NCI-H446 (cell line): ENCODE measurements at places on chromosomes 1 and 21.

- DNase-seq: no peak
Measured at GRCh38 chr1:237411621-237412020, 369.6 kb downstream of the RYR2 start.

DNA sequence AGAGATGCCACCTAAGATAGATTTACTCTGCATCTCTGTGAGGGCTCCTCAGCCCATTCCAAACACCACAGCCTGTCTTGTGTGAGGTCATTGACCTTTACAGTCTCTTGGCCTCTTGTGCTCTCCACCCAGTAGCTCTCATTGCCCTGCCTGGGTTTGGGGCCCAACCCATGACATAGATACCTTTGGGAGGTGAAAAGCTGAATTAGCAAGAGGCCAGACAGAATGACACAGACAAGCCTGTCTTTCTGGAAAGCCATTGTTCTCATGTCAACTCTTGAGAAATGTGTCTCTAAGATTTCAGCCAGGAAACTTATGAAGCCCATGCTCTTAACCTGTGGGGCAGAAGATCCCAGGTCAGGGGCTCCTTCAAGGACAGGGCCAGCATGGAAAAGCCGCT, 18.4 kb upstream of the F3 start:
- no peak for DNase-seq

DNA sequence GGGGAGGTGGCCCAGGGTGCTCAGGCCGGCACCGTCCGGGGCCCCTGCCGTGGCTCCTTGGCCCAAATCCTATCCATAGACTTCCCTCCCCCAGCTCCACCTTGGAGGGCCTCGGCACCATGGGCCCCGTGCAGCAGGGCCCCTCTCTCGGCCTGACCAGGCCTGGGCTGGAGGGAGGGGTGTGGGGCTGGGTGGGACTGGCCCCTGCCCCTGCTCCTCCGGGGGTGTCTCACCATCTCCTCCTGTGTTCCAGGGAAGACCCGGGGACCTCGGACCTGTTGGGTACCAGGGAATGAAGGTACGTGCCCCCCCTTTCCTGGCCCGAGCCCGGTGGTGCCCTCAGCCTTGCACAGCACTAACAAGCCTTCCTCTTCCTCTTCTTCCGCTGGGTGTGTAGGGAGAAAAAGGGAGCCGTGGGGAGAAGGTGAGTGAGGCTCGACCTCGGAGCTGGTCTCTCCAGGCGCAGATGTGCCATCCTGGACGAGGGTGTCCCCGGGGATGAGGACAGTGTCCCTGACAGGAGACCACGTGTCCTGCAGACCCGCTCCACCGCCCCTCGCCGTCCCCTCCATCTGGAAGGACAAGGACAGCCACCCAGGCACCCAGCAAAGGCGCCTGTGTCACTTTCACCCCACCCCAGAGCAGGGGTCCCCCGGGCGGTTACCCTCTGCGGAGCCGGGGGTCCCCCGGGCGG, 7.9 kb downstream of the COL6A1 start:
- DNase-seq: no peak

DNA sequence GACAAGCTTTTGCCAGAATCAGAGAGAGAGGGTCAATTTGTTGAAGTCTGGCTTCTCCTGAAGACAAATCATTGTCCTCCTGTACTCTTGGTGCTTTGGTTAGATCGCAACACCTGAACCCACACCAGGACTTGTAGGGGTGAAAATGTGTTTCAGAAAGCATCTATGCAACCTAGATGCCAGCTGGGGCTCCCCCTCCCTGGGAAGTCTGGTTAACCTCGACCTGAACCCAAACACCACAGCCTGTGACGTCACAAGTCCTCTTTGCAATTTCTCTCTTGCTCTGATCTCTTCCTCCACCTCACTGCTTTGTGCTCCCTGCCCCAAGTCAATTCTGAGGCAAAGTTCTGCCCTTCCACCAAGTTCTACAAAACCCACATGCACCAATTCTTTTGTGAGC, 42.8 kb upstream of the USP24 start:
- DNase-seq: no peak

DNA sequence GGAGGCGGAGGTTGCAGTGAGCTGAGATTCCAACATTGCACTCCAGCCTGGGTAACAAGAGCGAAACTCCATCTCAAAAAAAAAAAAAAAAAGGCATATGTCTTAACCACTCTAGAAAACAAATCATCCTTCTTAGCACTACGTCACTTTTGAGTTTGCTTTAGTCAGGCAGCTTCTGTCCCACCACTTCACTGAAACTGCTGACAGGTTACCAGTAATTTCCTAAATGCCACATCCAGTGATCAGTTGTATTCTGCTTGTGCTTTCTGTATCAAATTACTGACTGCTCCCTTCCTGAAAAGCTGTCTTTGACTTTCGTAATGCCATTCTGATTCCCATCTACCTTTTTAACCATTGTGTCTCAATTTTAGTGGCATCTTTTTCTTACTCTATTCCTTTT, 21.7 kb downstream of the RCOR3 start:
- no peak for DNase-seq

- no peak for DNase-seq
Measured at GRCh38 chr1:184747089-184747955, 7.3 kb downstream of the EDEM3 start.

GRCh38 chr21:39121600-39122355, 61.5 kb downstream of the PSMG1 start:
- no peak for DNase-seq

GRCh38 chr1:151010346-151010726, 2.1 kb downstream of the PRUNE1 start:
- no peak for DNase-seq

GRCh38 chr1:41907446-41907845, 11.3 kb downstream of the HIVEP3 start:
- DNase-seq: peak; percentile 93

DNA sequence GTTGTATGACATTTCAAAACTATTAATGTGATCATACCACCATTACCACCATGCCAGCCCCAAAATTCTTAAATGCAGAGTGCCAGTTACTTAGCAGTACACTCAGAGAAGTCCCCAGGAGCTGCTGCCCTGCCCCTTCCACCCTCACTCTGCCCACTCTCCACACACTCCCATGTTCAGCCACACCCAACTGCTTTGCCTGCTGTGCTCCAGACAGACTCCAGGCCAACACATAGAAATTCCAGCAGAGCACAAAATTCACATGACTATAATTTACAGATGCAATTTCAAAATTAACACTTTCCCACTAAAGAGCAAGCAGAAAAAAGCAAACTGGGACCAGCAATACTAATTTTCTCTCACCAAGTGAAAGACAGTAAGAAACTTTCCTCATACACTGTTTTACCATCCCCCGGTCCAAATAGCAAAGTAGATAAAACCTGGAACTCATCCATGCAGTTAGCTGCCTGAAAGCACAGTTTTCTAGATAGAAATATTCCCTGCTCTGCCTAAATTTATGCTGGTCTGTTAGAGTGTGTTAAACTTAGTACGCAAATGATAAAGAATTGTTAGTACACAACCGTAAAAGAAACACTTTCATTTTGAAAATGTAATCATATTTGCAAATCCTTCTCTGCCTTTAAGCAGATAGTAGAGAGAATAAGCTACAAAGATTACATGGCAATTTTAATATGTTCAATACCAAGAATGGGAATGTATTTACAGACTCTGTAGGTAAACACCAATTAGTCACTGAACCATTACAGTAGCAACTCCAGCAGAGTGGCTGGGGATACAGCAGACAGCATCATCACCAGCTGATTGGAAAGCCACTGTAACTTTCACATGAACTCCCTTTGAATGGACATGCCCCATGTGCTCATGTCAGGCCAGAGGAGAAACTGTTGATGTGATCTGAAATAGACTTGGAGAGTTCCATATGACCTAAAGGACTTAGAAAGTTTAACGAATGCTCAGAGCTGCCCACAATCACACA, 176.5 kb downstream of the VAV3 start:
- DNase-seq: no peak

DNA sequence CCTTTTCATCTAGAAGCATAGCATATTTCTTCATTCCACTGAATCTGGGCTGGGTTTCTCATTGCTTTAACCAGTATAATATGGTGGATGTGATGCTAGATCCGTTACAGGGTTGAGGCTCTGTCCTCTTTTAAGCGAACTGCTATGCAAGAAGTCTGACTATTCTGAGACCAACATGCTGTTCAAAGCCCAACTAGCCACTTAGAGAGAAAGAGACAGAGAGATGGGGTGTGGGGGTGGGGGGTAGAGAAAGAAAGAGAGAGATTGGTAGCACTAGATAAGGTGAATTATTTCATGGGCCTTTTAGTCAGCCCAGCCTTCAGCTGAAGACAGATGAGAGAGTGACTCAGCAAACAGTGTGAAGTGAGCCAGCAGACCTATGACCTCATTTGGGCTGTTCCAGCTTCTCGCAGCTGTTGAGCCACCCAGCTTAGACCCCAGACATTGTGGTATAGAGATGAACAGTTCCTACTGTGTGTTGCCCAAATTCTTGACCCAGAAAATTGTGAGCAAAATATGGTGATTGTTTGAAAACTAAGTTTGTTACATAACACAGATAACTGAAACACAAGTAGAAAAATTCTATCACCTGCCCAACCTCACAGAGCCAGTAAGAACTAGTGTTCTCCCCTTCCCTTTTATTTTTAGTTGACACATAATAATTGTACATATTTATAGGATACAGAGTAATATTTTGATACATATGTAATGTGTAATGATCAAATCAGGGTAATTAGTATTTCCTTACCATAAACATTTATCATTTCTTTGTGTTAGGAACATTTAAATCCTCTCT, 40.7 kb upstream of the PRKACB start:
- peak; percentile 31 for DNase-seq

DNA sequence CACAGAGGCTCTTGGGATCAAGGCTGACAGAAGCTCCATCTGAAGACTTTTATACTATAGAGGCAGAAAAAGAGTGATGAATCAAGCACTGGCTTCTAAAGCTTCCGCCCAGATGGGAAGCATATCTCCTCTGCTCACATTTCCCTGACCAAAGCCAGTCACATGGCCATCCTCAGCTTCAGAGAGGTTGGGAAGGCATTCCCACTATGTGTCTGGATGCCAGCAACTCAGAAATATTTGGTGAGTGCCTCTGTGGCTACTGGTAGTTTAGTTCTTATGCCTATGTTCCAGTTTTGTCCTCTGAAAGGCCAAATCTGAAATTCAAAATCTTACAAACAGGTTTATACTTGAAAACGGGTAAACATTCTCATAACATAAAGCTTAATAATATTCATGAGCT, 9.9 kb upstream of the DISC1 start:
- no peak for DNase-seq

DNA sequence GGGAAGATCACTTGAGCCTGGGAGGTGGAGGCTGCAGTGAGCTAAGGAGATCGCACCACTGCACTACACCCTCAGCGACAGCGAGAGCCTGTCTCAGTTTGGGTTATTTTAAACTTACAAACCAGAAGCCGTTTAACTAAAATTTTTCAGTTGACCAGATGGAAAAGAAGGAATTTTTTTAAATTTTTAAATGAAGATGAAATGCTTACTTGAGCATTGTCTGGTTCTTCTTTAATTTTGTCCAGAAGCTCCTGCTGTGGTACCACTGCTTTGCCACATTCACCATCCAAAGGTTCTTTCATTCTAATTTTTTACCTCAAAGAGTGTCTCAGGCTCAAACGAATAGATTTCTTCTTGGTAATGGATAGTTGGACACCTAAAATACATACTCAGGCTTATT, 1.4 kb downstream of the ZMYM6 start:
- DNase-seq: no peak

GRCh38 chr1:6996371-6996770, 211.1 kb downstream of the CAMTA1 start:
- no peak for DNase-seq

DNA sequence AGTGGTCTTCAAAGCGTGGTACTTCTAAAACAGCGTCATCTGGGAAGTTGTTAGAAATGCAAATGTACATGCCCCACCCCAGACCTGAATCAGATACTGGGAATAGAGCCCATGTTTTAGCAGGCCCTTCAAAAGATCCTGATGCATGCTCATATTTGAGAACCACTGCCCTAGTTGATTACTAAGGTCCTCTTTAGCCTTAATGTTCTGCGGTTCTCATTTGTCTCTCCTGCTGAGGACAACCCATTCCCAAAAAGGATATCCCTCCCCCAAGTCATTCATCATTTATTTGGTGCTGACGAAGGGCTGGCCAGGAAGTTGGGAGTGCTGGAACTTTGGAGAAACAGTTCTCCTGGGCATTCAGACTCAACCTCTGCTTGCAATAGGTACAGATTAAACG, 92.4 kb upstream of the RALGPS2 start:
- no peak for DNase-seq
